ENCODE measurements at places on chromosomes 7 and 10.

DNA sequence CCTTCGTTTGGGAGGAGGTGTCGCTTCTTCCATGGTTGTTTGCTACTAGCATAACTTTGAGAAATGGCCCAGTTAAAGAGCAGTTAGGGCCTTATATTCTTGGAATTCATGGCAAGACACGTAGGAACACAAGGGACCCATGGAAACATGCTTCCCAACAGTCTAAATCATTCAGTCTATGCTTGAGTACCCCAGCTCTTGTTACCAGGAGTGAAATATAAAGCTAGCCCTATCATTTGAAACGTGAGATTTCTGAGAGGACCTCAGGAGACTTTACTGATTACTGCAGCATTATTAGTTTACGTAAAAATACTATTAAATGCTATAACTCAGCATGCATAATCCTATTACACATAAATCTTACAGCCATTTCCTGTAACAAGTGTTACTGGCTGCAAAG lies 328.6 kb upstream of the CDC14C start:
- DNase-seq: no peak

- DNase-seq: no peak
Observed at GRCh38 chr10:132806561-132807003, 20.6 kb upstream of the NKX6-2 start.

- DNase-seq: peak; percentile 50
Observed at GRCh38 chr7:129271500-129272355, 46.9 kb downstream of the AHCYL2 start.

DNA sequence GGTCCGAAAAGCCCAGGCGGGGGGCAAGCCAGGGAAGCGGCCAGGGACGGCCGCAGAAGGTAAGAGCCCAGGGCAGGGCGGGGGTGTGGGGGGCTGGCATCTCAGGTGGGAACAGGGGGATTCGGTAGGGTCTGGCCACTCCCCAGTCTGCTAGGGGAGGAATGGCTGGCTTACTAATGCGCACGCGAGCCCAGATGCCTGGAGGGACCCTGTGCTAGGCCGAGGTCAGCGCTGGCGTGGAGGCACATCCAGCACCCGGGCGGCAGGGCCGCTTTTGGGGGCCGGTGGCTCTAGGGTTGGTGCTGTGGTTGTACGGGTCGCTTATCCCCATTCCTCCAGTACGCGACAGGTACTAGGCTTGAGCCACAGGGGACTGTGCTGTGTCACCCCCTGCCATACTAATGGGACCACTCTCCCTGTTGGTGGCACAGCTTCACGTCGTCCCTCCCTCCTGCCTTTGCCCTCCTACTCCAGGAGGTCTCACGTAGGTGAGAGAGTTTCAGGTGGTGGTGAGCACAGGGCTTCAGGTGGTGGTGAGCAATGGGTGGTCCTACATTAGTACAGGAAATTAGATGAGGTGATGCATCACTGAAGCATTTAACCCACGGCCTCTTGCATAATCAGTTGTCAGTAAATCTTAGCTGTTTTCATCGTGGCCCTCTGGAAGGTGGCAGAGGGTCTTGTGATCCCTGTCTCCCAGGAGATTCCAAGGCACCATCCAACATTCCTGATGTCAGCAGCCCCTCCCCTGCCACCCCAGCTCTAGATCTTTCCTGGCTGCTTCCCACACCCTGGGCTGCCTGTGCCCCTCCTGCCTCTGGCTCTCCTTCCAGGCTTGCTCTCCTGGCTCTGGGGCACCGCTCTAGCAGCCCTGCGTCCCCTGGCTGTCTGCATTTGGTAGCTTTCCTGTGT lies 971 bp downstream of the AEBP1 start:
- no peak for DNase-seq

DNA sequence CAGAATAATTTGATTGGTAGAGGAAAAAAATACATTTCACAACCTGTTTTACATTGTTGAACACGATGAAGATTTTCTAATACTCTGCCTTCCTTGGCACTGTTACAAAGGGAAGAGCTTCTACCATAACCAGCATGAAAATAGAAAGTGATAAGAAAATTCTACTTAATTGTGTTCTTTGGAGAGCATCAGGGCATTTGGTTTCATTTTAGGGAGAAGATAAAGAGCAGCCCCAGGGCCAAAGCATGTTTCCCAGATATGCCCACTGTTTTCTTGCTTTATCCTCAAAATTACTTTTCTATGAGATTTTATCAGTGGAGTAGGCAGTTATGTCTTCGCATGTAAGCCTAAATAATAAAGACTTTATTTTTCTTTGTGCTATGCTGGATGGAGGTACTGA lies 9.5 kb downstream of the CHRM2 start:
- DNase-seq: no peak

DNA sequence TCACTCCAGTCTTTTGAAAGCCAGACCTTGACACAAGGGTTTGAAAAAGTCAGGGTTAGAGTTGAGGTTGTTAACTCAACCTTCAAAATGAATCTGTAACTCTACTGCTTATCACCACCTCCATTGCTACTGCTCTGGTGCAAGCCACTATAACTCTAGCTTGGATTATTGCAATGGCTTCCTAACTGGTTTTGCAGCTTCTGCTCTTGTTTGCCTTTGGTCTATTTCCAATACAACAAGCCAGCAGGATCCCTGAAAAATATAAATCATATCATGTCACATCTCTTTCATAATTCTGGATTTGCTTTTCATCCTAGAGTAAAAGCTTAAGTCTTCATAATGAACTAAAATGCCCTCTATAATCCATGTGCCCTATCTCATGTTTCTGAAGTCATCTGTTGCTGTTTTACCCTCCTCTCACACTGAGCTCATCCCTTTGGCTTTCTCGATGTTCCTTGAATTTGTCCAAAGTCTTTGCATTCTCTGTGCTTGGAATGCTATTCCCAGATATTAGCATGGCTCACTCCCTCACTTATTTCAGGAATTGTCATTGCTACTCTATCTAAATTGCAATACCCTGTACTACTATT lies 10.9 kb downstream of the TAS2R60 start:
- DNase-seq: no peak

- DNase-seq: no peak
Observed at GRCh38 chr10:10819206-10819856, 198.3 kb upstream of the CELF2 start.

GRCh38 chr7:70711452-70711851 lies 420.5 kb upstream of the GALNT17 start:
- DNase-seq: no peak

GRCh38 chr7:50556247-50556991 lies 8.8 kb downstream of the DDC start:
- DNase-seq: no peak

DNA sequence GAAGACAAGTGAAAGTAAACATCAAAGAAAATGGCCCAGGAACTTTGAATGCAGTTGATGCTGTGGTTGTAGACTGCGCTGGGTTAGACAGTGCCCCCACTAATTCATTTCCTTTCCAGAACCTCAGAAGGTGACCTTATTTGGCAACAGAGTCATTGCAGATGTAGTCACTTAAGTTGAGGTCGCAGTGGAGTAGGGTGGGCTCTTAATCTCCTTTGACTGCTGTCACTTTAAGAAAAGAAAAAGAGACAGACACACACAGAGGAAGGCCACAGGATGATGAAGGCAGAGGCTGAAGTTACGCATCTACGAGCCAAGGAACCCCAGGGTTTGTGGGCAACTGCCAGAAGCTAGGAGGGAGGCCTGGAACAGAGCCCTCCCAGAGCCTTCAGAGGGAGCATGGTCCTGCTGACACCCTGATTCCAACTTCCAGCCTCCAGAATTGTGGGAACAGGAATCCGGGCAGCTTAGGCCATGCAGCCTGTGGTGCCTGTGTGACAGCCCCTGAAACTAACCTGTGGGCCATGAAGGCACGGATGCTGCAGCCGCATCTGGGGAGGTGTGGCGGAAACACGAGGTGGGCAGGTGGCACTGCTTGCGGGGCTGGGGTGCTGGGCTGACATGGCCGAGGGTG lies 107.6 kb downstream of the PRKAG2 start:
- DNase-seq: no peak

DNA sequence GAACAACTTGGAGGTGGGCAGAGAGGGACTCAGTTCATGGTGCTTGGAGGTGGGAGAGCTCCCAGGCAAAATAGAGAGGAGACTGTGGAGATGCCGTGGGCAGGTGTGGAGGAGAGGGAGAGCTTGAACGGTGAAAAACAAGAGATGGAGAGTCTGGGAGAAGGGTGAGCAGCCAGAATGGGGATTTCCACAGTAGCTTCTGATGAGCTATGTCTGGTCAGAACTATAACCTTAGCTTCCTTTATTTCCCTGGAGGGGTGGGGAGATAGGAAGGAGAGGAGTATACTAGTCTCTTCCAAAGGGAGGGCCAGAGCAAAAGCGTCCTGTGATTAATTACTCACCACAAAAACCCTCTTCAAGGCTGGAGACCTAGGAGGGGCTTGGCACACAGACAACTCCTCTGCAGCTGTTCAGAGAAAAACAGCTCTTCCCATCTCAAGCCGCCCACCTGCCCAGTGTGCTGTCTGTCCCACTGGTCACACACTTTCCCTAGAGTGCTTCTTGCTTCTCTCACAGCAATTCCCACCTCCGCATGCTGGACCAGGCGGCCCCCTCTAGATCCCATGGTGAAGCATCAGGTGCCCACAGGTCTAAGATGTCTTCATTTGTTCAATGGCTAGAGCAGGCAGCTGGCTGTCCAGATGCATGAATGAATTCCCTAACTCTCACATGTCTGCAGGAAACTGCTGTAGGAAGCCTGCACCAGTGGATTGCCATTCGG lies 41.9 kb downstream of the TAS2R41 start:
- DNase-seq: no peak

DNA sequence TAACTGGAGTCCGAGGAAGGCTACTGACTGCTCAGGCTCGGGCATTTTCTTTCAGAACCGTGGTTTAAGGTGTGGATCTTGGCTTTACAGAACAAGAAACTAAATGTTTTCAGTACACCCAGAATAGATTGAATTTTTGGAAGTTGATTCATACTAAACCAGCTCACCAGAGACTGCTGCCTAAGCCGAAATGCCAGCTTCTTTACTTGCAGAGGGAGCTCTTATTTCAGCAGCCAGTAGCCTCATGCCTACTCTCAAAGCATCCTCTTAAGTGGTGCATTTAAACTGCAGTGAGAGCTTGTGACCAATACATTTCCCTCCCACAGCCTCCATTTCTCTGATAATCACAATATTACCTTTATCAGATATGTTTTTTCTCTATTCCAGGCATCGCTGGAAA lies 615.1 kb downstream of the SUGCT start:
- no peak for DNase-seq

DNA sequence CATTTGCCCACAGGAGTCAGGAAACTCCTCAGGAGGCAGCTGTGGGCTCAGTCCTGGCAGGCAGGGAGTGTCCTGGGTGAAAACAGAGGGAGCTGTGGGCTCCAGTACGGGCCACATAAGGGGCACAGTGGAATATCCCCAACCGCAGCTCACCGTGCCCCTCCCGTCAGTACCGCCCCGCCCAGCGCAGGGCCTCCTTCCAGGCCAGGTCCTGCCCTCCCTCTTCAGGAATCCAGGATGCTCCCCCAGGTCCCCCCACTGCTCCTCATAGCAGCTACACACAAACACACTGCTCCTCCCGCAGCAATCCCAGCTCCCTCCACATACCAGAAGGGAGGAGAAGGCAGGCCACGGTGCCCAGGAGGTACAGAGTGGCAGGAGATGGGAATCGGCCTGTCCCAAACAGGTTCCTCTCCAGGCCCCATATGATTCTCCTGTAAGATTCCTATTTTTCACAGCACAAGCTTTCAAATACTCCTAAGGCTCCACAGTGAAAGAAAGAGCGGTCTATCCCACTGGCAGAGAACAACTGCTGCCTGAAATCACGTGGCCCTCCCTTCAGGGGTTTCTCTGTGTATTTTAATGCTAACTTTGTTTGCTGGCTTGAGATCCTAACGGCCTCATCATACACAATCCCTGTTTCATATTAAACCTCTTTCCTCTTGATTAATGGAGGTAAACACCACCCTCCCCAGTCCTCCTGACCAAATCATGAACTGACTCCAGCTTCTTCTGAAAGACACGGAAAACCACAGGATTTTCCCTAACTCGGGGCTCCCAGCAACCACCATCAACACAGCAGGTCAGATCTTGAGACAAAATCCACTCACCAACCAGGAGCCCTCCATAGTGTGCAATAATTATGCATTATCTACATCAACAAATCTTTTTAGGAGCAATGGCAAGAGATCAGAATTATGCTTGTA lies 178.7 kb downstream of the TNS3 start:
- DNase-seq: no peak

- DNase-seq: no peak
Observed at GRCh38 chr7:37265006-37265405, 183.7 kb downstream of the ELMO1 start.

DNA sequence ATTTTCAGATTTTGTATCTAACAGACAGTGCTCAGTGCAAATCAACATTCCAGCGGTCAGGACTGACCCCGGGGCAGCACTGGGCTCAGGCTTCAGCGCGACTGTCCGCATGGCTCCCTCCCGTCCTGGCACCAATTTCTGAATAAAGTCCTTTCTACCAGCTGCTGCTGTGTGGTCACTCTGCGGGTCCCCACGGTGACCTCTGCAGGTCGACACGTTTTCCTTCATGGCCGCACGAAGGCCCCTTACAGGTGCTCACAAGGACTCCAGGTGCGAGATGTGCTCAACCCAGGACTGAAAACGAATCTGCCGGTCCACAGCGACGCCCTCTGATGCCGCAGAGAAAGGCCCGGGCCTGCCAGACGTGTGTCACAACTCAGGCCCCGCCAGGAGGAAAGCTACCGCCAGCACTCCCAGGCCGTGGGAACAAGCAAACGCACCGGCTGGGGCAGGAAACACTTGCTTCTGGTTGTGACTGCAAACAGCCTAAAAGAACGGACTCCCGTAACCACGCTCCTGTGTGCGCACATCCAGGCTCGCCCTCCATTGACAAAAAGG lies 3.7 kb upstream of the UTF1 start:
- no peak for DNase-seq

- no peak for DNase-seq
Observed at GRCh38 chr10:9910446-9910845, 1107.2 kb upstream of the CELF2 start.

DNA sequence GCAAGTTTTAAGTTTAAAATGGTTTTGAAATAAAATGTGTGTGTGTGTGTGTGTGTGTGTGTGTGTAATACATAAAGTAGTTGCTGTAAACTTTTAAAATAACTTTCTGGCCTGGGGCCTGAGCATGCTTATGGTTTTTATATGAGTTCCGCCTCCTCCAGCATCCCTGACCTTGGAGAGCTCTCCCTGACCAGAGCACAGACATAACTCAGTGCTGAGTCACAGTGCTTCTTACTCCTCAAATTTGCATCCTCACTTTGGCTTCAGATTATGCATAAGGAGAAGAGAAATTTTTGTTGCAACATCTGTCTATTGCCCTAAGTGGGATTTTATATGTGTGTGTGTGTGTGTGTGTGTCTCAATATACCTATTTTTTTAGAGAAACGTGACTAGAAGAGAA lies 200.8 kb downstream of the ELMO1 start:
- no peak for DNase-seq

DNA sequence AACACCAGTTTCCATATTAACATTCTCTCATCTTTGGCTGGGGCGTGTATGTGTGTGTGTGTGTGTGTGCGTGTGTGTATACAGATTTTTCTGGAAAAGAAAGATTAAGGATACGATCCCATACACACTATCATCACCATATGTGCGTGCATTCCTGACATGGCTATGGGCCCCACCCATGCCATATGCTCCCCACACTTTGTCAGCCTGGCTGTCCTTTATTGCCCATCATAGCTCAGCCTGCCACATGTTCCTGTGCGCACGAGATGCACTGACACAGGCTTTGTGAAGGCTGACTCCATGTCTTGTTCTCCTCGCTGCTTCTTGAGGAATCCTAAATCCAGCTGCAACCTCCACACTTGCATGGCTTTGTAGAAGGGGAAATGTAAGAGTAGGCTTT lies 984.1 kb downstream of the LRMDA start:
- DNase-seq: no peak
